ENCODE measurements at places on chromosomes 5 and 9.

GRCh38 chr9:99023831-99024230 lies 80.1 kb downstream of the COL15A1 start:
- no peak for DNase-seq

- no peak for DNase-seq
Measured at GRCh38 chr5:39850291-39850690, 425.5 kb upstream of the DAB2 start.

- no peak for DNase-seq
Measured at GRCh38 chr5:73327908-73328455, 120.6 kb downstream of the FOXD1 start.

- peak; percentile 18 for DNase-seq
Measured at GRCh38 chr9:35385042-35385441, 104.9 kb upstream of the RUSC2 start.

DNA sequence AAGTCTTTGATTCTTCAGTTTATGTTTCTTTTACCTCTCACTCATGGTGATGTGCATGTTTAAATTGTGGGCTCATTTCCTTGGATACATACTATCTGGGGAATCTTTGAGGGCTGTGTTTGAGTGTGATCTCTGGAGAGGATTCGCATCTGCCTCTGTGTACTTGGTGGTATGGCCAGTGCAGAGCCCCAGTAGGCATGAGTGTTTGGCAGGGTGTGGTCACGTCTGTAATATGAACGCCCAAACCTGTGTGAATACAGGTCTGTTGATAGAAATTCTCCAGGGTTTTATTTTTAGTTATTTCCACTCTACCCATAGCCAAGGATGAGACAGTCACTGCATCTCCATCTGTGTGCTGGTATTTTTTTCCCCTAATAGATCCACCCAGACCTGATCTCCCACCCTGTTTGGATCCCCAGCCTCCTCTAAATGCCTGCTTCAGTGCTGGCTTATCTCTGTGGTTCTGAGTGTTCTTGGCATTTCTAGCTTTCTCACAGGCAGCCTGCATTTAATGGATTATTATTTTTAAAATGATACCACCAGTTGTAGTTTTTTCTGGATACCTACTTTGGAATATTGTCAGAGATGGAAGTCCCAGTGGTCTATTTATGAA lies 37.5 kb downstream of the TJP2 start:
- no peak for DNase-seq

DNA sequence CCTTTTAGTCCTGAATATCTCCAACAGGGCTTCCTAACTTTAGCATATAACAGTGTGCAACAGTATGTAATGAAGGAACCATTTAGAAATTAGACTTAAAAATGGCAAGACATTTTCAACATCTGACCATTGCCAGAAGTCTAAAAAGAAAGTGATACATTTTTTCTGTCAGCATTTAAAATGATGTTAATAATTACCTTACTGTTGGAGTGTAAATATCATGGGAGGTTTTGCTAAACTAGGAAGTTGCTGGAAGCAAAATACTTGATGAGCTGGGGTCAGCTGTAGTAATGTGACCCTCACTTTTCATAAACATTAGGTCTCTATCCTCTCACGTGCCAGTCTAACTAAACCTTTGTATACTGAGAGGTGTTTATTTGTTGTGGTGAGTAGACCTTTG lies 68.8 kb downstream of the NTRK2 start:
- no peak for DNase-seq

DNA sequence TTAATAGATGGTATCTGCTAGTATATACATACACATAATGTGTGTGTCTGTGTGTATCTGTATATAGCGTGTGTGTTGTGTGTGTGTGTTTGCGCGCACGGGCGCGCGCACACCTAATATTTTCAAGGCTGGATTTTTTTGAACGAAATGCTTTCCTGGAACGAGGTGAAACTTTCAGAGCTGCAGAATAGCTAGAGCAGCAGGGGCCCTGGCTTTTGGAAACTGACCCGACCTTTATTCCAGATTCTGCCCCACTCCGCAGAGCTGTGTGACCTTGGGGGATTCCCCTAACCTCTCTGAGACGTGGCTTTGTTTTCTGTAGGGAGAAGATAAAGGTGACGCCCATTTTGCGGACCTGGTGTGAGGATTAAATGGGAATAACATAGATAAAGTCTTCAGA lies 757 bp downstream of the FXN start:
- peak; percentile 29 for DNase-seq

- no peak for DNase-seq
Measured at GRCh38 chr5:16477541-16477940, 11.9 kb upstream of the ZNF622 start.

- no peak for DNase-seq
Measured at GRCh38 chr5:110476164-110476563, 250.3 kb downstream of the TMEM232 start.

DNA sequence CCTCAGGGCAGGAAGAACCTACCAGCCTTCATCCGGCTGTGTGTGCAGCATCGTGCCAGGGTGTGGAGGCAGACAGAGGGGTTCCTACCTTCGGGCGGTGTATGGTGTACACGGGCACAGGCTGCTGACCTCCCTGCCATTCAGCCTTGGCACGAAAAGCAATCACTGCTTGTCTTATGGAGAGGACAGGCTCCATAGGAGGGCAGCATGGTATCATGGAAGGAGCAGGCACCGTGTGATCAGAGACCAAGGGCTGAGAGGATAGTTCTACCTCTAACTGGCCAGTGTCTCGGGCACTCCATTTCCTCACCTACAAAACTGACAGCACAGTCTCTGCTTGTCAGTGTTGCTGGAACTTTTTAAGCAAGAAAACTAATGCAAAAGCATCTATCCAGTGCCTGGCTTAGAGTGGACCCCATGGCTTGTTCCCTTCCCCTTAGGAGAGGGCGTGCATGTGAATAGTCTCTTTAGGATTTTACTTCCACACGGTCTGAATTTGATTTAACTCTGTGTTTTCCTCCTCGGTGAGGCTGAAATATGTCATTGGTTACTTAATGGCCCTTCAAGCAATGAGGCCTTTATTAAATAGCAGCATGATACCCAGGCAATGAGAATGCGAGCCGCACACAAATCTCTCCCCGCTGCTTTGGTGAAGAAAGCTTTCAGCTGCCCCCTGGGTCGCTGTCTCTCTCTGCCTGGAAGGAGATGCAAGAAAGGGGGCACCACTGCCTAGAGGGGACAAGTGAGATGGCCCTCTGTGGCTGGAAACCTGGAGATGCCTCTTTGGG lies 22.2 kb downstream of the TTLL11 start:
- no peak for DNase-seq

DNA sequence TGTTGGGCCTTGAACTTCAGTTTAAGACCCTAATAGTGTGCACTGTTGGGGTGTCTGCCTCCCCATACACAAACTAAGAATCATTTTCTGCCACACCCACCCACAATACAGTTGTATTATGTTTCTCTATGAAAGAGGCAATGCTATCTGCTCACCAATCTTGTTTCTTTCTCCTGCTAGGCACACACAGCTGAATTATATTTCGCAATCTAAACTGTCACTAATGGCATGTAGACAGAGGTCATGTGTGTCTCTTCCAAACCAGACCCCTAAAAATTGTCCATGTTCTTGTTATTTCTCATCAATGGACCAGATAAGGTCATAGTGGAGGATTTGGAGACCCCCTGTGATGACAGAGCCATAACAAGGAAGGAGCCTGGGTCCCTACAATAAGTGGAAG lies 57.3 kb downstream of the RIGI start:
- DNase-seq, result no peak

- no peak for DNase-seq
Measured at GRCh38 chr9:127390248-127390545, 6.8 kb upstream of the SLC2A8 start.

DNA sequence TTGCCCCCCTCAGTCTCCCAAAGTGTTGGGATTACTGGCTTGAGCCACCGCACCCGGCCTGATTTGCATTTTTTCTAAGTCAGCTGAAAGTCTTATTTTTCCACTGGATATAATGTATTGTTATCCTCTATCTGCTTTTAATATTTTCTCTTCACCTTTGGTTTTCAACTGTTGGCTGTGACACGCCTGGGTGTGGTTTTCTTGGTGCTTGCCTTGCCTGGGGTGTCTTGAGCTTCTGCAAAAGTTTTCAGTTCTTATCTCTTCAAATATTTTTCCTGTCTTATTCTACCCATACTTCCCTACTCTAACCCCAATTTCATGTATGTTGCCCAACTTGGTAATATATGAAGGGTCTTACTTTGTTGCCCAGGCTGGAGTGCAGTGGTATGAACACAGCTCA lies 4.3 kb upstream of the MXD3 start:
- DNase-seq, result no peak

GRCh38 chr5:34483442-34484033 lies 172.6 kb upstream of the RAI14 start:
- DNase-seq, result no peak

GRCh38 chr9:110255463-110256379 lies 586 bp downstream of the TXN start:
- DNase-seq, result peak; percentile 88

DNA sequence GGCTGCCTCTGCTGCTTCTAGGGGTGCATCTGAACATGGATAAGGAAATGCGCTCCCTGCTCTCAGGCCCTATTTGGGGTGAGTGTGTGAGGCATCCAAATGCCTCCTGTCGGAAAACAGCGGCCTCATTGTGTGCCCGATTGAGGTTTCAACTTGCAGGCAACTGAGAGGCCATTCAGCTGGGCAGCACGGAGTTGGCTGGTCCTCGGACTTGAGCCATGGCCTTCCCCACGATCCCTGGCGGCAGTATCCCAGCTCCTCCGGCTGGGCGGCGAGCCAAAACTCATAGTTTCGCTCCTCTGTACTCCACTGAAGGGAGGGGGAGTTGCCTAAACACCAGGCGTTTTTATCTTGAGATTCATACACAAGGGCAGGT lies 597.3 kb upstream of the SGCD start:
- no peak for DNase-seq

GRCh38 chr9:101375546-101375945 lies 9.3 kb downstream of the BAAT start:
- DNase-seq, result no peak

- DNase-seq, result no peak
Measured at GRCh38 chr5:181200816-181201215, 4.2 kb downstream of the TRIM7 start.

- no peak for DNase-seq
Measured at GRCh38 chr5:6395102-6395445, 16.7 kb upstream of the MED10 start.

DNA sequence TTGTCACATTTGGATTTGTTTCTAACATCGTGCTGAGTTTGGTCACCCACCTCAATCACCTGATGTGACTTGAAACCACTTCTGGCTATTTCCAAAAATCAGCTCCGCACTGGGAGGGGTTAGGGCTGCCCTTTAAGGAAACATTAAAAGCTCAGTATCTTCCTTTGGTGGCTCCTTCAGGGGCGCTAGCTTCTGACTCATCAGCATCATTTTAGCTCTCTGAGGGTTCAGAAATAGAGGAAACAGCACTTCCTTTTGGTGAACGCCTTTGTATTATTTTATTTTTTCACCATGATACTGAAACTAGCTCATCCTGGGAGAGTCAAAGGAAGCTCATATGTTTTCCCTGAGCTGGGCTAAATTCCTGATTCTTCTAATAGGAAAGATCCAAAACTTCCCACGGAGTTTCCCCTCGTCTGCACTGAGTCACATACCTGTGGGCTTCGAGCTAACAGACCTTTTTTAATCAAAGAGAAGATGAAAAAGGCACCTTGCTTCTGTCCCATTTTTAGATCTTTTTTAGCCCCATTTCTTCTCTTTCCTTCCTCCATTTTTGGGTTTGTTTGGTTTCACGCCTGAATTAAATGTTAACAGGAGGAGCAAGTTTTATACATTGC lies 48.2 kb downstream of the ROPN1L start:
- DNase-seq, result peak; percentile 13

DNA sequence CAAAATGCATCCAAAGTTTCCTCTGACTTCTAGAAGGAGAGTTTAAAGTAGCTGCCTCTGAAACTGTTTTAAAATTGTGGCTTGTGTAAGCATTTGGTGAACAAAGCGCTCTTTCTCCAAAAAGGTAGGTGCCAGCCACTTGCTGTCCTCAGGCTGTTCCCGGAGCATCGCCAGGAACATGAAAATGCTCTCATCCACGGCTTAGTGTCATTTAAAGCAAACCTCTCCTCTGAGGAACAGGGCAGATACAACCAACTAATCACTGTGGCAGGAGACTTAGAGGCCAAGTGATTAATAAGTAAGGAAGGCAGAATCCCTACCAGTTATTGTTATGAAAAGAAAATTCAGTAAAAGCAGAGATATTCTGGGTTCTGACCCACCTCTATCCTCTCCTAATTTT lies 165.6 kb downstream of the DCP2 start:
- no peak for DNase-seq

DNA sequence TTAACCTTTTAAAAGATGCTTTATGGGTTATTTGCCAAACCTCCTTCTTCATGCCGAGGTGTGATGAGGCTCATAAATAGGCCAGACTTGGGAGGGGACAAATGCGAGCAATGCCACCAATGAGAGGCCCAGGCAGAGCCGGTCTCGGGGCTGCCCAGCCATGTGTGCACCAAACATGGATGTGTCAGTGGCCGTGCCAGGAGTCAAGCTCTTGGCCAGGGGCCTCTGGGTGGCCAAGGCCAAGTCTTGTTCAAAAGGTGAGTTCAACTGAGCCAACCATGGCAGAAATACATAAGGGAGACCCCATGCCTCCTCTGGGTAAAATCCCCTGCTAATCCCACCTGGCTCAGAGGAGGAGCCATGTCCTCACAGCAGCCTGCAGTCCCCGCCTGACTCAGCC lies 10.9 kb upstream of the LCN15 start:
- no peak for DNase-seq

- no peak for DNase-seq
Measured at GRCh38 chr9:125146247-125146646, 2.9 kb upstream of the SCAI start.

- DNase-seq, result no peak
Measured at GRCh38 chr5:132877938-132878337, 4.5 kb downstream of the LEAP2 start.

- no peak for DNase-seq
Measured at GRCh38 chr5:72936893-72937292, 18.9 kb upstream of the FCHO2 start.

DNA sequence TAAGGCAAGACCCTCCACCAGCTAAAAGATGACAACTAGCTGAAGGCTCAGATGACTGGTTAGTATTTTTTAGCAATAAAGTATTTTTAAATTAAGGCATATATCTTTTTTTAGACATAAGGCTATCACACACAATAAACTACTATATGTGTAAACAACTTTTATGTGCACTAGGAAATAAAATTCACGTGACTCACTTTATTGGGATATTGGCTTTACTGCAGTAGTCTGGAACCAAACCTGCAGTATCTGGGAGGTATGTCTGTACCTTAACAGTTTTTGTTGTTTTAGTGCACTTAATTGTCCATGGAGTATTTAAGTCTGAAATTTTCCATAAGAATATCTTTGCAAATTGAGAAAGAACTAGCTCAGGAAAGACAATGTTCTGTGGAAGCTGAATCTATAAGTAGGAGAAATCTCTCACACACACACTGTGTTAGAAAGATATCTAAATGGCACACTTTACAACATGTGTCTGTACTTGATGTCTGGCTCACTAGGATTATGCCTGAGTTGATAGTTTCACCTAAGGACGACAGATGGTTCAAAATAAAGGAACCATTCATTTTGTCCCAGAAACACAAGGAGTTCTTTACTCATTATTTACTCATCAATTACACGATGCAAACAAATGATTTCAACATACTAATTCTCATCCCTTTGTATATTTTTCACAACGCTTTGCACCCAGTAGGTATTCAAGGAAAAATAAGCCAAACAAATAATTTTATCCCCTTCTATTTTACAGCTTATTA lies 4.6 kb downstream of the RAPGEF6 start:
- DNase-seq, result no peak

Data from trophoblast cell (in vitro differentiated cells and primary cell).